ENCODE measurements at places on chromosomes 16 and 17. TPM values are rescaled to one million over a fixed set of nuclear protein-coding genes. Genes with fewer than 3 reads are reported as not detected.

CUEDC1 gene
- total RNA-seq = 34.1 TPM

PRSS27 gene
- total RNA-seq = 0.48 TPM

SLC5A11 gene
- total RNA-seq = 0.16 TPM

CD300A gene
- total RNA-seq = 19.0 TPM

RPH3AL gene
- 31.5 TPM for total RNA-seq

DNA sequence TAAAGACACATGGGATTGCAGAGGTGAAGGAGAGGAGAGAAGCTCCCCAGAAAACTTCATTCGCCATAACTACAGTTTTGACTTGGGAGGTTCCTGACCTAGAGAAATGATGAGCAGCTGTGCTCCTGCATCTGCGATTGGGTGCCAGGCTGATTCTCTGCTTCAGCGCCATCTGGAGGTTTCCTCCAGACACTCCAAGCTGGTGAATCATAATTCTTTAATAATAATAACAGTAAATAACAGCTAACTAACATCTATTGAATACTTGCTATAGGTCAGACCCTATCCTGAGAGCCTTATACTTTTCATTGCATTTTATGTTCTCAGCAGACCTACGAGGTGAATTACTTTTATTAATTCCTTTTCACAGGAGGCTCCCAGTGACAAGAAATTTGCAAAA, 575.8 kb downstream of the TOX3 start:
- no peak for DNase-seq

DNA sequence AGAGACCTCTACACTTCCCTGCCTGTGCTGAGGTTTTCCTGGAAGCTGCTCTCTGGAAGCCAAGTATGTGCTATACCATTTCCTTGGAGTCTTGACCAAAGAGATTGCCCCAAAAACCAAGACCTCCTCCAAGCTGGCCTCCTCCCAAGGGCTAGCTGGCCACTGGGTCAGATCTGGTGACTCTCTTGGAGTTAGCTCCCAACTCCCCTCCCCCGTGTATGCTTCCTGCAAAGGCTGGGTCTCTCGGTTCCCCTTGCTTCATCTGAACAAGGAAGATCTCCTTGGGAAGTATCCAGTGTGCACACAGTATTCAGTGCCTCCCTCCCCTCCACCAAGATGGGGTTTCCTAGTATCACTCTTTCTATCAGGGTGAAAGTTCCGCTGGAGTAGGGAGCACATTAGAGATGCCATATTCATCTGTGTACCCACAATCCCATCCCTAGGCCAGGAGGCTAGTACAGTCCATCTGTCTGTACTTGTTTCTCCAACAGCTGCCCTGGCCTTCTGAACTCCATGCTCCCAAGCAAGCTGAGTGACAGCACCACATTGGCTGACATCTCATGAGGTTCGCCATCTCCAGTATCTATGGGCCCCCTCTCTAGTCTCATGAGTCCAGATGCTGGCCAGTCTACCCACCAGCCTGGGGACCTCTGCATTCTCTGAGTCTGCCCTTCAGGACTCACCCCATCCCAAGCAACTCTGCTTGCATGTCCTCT, 3.2 kb downstream of the GAS7 start:
- no peak for DNase-seq
